NB4 (cell line): ENCODE measurements at places on chromosomes 7 and 10.

DNA sequence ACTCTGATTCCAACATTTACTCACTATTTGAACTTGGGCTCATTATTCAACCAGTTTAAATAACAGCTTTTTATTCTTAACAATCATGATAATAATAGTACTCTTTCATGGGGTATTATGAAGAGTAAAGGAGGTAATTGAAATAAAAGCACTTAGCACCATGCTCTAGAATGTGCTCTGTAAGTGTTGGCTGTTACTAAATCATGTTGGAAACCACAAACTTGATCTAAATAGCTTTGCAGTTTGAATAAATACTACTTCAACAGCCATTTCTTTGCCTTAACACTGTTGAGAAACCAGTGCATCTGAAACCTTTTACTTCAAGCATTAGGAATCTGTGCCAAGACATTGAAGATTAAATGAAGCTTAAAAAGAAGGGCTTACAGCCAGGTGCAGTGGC is 7.9 kb upstream of the UPF2 start:
- DNase-seq, result no peak

DNA sequence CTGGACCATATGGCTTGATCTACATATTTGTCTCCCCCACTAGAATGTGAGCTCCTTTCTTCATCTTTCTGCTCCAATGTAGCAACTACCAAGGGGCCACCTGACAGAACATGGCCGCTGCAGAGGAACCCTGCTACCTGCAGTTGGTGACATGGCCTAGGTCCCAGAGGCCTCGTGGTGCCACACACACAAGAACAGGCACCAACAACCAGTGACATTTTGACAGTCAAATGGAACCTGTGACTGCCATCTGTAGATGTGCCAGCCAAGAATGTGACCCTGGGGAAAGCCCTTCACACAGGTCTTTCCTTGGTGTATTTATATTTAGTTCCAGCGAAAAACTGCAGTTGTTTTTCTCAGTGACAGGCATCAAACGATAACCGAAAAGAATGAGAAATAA is 67.9 kb upstream of the ANKRD1 start:
- no peak for DNase-seq

GRCh38 chr7:34958021-34958420 is 79.3 kb downstream of the DPY19L1 start:
- no peak for DNase-seq

GRCh38 chr10:32207544-32207943 is 139.4 kb downstream of the EPC1 start:
- peak; percentile 54 for DNase-seq

- no peak for DNase-seq
Measured at GRCh38 chr7:158093156-158093796, 494.3 kb downstream of the PTPRN2 start.

DNA sequence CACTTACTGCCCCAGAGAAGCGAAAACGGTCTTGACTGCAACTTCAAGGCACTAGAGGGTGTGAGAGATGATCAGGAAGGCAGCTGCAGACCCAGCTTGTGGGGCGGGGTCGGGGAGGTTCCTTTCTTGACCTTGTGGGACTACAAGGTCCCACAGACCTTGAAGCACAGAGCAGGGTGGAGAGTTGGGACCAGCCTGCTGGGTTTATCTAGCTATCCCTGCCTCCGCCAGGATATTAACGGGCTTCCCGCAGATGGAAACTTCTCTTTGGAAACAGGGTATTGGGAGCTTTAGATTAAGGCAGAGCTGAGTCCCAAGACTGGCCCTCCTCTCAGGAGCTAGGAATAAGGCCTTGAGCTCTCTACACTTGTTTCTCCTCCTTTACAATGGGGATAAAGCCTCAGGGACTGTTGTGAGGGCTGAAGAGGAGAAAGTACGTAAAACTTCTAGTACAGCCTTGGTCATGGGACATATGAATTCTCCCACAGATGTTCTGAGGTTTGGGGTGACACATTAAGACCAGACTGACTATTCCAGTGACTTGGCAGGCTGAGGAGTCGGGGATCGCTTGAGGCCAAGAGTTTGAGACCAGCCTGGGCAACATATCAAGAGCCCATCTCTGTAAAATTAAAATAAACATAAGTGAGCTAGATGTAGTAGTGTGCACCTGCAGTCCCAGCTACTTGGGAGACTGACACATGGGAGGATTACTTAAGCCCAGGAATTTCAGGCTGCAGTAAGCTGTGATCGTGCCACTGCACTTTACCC is 153.2 kb downstream of the CDH23 start:
- no peak for DNase-seq

GRCh38 chr7:109844362-109844761 is 1246.6 kb upstream of the LRRN3 start:
- peak; percentile 23 for DNase-seq

DNA sequence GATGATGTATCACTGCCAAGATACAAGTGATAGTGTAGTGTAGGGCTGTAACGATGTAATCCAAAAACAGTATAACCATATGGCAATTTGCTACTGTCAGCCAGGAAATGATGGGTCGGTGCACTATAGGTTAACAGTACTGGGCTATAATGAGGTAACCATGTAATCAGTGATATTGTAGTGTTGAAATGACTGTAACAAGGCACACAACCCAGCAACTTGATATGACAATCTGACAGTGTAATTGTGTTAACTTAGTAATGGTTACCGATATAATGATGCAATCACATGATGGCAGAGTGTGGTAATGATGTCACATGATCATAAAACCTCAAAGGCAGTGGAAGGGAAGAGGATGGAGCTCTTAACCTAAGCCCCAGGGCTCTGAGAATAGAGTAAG is 73.8 kb upstream of the SLF2 start:
- DNase-seq, result peak; percentile 46

DNA sequence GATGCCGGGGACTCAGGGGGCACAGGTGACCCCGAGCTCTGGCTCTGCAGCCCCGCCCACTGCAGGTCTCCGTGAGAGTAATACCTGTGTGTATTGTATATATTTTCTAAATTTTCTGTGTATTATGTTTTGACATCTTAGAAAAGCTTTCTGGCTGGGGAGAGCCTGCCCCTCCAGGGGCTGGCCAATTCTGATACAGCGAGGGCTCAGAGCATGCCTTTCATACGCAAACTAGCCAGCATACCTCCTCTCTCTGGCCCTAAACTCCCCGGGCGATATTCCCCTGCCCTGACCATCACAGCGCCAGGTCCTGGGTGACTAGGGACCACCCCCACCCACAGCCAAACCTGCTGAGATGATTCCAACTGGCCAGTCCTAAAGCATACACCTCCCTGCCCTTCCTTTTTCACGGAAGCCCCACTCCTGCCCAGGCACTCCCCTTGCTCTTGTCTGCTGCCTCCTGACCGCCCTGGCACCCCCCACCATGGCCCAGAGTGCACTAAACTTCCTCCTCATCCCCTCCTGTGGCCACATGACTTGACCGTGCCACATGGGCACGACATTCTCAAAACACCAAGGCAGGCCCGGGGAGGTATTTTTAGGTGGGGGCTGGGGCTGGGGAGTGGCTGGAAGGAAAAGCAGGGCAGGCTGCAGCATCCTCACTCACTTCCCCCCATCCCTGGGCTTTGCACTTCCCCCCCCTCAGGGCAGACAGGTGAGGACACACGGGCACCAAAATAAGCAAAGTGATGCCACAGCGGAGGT is 61.5 kb downstream of the INSIG1 start:
- no peak for DNase-seq

- no peak for DNase-seq
Measured at GRCh38 chr7:98985406-98985805, 107.1 kb downstream of the TRRAP start.

GRCh38 chr10:113420733-113421675 is 131.8 kb upstream of the HABP2 start:
- no peak for DNase-seq

GRCh38 chr10:32318476-32318896 is 28.5 kb downstream of the EPC1 start:
- DNase-seq, result peak; percentile 54

DNA sequence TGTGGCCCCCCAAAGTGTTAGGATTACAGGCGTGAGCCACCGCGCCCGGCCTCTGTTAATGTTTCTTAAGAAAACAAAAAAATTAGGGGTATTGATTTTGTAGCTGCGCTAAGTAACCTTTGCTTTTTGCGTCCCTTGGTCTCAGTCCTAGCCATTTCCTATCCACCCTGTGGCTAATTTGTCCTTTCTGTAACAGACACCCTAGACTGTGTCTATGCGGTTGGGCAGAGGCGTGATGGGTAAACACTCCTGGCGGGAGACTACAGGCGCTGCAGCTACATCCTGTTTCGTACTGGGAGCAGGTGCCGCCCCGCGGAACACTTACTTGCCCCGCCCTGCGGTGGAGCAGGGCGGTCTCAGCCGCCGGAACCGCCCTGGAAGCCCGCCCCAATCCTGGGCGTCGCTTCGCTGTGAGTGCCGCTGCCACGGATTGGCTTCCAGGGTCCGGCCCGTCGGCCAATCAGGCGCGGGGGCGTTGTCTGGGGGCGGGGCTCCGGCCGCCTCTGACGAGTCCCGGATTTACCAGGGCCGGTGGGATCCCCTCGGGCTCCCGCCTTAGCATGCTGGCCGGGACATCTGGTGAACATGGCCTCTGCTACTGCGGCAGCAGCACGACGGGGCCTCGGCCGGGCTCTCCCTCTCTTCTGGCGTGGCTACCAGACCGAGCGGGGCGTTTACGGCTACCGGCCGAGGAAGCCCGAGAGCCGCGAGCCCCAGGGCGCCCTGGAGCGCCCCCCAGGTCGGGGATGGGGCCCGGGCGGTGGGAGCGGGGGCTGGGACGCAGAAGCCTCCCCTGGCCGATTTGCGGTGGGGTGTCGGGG is at the start of gene DHTKD1:
DHTKD1 (plus strand) TSS at position 506 of the 821 bp plus-strand sequence; CDS start at position 586, 80 bp downstream.
- DNase-seq, result peak; percentile 97

GRCh38 chr7:155280446-155281397 is 17.0 kb upstream of the INSIG1 start:
- DNase-seq, result no peak

DNA sequence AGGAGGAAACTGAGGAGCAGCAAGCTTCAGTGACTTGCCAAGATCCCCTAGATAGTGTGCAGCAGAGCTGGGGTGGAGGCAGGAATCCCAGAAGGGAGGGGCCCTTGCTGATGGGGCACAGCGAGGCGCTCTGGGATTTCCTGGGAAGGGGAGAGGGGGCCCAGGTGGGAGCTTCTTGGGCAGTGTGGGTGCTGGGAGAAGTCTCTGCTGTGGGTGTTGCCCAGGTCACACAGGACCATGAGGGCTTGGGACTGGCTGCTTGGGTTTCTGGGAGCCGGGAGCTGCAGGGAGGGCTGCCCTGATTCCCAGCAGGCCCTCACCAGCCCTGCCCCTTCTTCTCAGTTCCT is 55.2 kb downstream of the TSPAN15 start:
- DNase-seq, result no peak

GRCh38 chr7:157419035-157419293 is 82.2 kb downstream of the DNAJB6 start:
- DNase-seq, result no peak

DNA sequence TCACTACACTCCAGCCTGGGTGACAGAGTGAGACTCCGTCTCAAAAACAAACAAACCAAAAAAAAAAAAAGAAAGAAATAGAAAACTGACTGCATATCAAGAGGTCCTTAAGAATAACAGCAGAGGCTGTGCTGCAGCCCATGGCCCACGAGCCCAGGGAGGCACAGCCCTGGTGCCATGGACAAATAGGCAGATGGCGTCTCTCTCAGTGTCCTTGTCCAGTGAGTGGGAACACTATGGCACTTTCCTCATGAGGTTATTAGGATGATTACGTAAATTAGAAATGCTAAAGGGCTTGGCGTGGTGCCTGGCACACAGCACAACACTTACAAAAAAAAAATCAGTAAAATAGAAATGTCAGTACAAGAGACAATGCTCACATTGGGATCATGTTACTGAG is 33.4 kb upstream of the PFKP start:
- DNase-seq, result no peak

DNA sequence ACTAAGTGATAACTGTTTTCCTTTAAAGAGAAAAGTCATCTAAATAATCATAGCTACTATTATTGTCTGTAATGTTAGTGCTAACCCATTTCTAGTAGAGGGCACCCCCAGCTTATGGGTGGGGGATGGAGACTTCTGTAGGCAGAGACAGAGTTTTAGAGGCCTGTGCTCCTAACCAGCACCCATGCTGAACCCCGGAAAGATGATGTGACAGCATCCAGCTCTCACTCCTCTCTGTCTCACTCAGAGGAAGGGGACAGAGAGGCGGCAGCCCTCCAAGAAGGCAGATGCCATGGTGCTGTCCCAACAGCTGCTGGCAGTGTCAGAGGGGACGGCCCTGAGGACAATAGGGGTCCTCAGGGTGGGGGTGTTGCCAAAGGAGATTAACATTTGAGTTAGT is 74.4 kb upstream of the PRLHR start:
- no peak for DNase-seq

DNA sequence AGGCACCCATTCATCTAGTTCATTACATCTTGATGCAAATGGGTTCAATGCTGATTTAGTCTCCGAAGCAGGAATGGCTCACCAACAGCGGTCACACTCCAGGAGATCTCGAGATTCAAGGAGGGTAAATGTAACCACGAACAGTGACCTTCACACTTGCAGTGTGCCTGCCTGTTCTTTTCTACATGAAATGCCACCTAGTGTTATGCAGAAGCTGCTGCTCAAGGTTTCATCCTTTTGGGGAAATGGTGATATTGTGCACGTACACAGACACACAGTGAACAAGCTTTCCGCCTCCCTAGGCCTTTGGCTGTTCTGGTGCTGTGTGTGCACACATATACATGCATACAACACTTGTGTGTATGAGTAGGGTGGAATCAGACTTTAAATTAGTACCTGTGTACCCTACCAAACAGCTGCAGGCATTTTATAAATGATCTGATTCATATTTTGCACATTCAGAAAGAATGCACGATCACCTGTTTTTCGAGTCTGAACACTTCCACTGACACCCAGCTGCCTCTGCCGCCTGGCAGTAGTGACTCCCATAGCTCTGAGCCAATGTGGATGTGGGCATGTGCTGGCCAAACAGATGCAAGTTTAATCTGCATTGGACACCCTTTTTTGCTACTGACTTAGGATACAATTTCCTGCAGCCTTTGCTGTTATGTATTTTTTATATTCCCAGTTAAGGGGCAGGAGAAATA is 100.5 kb downstream of the TACC2 start:
- peak; percentile 29 for DNase-seq

GRCh38 chr7:69778138-69778537 is 179.9 kb downstream of the AUTS2 start:
- DNase-seq, result no peak

DNA sequence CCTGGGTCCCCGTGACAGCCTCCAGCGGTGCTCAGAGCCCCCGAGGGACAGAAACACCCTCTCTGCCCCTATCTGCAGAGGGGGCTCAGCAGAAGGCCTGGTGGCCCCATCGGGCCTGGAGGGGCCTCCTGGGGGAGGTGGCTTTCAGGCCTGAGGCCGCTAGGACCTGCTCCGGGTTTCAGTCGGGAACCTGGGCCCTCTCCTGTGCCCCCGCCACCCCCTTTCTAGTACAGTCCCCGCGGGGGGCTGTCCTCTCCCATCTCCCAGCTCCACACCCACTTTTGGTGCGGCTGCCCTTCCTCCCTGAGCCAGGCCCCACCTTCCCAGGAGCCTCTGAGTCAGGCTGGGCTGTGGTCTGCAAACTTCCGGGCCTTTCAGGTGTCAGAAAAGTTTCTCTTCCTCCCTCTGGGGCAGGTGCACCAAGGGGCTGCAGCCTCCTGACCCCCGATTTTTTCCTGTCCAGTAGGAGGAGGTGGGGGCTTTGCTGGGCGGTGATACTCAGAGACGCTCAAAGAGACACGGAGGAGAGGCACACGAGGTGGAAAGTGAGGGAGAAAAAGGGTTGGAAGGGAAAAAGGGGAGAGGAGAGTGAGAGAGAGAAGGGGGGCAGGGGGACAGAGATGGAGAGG is 692 bp downstream of the CARD11 start:
- DNase-seq, result no peak
